ENCODE measurements at places on chromosomes 6 and 20.

GRCh38 chr6:43489277-43490072 lies 12.1 kb downstream of the TJAP1 start:
- DNase-seq: no peak

- peak; percentile 8 for DNase-seq
These were observed 99.1 kb upstream of the ISM1 start for GRCh38 chr20:13121840-13122515.

- no peak for DNase-seq
These were observed 123.8 kb downstream of the CDKAL1 start for GRCh38 chr6:20658053-20658452.

- no peak for DNase-seq
These were observed 8.5 kb upstream of the GDF5 start for GRCh38 chr20:35446356-35447078.

GRCh38 chr6:169339731-169340309 lies 86.2 kb upstream of the THBS2 start:
- no peak for DNase-seq

DNA sequence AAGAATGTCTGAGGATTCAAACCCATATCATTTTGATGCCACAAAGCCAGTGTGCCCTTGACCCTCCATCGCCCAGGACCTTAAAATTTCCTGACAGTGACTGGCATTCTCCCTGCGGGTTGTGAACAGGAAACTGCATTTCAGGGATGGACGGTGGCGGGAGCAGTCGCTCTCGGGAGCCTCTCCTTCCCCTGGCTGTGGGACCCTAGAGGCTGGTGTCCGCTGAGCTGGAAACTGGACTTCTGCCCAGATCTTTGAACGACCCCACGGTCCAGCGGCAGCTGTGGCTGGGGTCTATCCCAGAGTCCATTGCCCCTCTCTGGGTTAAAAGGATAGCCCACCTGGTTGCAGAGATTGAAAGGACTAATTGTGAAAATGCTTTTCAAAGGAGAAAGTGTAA lies 1.4 kb upstream of the SEC63 start:
- no peak for DNase-seq

DNA sequence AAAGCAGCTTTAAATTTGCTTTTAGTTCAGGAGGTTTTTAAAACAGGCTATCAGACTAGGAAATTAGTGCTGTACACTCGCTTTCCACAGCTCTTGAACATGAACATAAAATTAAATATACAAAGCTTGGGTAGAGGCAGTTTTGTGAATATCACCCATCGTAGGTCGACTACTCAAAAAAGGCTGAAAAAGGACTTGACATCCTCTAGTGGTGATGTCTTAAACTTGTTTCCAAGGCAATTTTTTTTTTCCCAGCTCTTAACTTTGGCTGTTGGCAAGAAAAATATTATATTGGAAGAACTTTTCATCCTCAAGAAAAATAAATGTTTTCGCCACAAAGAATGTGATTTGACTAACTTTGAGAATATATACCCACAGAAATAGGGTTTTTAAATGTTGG lies 2.9 kb downstream of the MAP7 start:
- peak; percentile 42 for DNase-seq

- no peak for DNase-seq
These were observed 33.2 kb downstream of the HLA-DRA start for GRCh38 chr6:32472781-32473375.

GRCh38 chr20:56730996-56731395 lies 101.9 kb downstream of the TFAP2C start:
- DNase-seq: no peak

- DNase-seq: no peak
These were observed 6.2 kb upstream of the LMBRD1 start for GRCh38 chr6:69802995-69803394.

DNA sequence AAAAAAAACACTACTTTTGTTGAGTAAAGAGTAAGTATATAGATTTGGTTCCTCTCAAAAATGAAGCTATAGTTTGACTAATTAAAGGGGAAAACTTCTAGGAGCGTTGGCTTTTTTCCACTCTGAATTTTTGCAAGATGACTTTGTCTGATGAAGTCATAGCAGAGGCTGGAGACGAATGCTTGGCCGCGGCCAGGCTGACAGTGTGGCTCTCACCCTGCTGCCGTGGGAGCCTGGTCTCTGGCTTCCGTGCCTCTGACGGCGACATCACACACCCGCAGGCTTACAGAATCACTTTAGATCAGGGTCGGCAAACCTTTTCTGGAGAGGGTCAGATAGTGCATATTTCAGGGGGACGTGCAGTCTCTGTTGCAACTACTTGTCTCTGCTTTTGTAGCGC lies 145.0 kb downstream of the PHACTR3 start:
- DNase-seq: no peak

DNA sequence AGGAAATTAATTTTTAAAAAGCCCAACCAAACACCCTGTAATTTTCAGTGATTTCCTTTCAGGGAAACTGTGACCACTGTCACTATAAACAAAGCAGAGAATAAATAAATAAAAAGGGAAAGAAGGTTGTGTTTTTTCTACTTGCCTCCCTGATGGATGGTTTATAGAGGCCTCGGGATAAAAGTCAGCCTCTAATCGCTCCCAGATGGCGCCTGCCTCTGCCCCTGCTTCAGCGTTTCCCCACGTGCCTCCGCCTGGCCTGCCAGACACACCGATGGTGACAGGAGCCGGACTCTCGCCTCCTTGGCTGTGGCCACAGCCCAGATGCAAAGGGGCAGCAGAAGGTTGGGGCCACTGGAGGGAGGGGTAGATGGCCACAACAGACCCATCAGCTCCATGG lies 327.7 kb downstream of the CDC5L start:
- no peak for DNase-seq

GRCh38 chr6:79372757-79373156 lies 138.3 kb upstream of the HMGN3 start:
- no peak for DNase-seq

GRCh38 chr6:4280031-4280430 lies 144.7 kb upstream of the ECI2 start:
- no peak for DNase-seq

- DNase-seq: no peak
These were observed 175.6 kb downstream of the SYNE1 start for GRCh38 chr6:152461556-152461955.

- DNase-seq: no peak
These were observed 28.1 kb upstream of the AKAP7 start for GRCh38 chr6:131107151-131107550.

GRCh38 chr6:156598855-156599180 lies 178.4 kb upstream of the ARID1B start:
- DNase-seq: no peak
